ENCODE measurements at places on chromosomes 16 and 17.

- no peaks in the 10 kb centered on the region for H3K4me1 ChIP-seq
- no peak overlapping the region for H3K4me3 ChIP-seq
- H3K27ac ChIP-seq, result no peak overlapping the region
- DNase-seq, result no peak
- H3K36me3 ChIP-seq, result peaks cover 6% of the 10 kb centered on the region
Observed at GRCh38 chr16:3377917-3378316, 22.2 kb downstream of the OR2C1 start.

DNA sequence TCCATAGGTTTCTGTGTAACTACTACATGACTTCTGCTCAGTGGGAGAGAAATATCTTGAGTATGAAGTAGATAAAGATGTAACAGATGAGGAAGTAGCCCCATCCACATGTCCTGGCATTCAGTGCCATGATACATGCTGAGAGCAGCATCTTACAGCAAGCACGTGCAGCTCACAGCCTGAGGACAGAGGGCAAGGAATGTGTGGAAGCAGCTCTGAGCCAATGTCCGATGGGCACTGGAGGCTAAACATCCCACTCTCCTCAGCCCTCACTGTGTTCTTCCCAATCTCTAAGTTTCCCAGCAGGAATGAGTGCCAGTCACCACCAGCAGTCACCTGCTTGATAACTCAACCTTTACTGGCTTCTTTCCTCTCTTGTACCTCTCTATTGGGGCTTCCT, 40.4 kb downstream of the CFDP1 start:
- peaks cover 30% of the 10 kb centered on the region for H3K36me3 ChIP-seq
- H3K4me3 ChIP-seq, result no peak overlapping the region
- no peak for DNase-seq
- no peaks in the 10 kb centered on the region for H3K4me1 ChIP-seq
- H3K27ac ChIP-seq, result no peak overlapping the region

DNA sequence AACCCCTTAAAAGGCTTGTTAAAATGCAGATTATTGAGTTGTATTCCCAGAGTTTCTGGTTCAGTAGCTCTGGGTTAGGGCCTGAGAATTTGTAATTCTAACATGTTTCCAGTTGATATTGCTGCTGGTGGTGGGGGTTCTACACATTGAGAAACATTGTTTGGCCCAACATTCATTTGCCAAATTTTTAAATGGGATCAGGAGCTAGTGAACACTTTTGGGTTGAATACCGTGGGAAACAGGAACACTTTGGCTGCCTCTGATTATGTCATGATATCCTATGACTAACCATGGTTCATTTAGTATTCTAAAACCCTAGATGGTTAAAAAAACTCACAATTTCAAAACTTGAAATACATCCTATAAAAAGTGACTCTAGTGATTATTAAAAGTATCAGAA, 89.3 kb downstream of the RPGRIP1L start:
- H3K4me3 ChIP-seq, result no peak overlapping the region
- no peak for DNase-seq
- H3K4me1 ChIP-seq, result no peaks in the 10 kb centered on the region
- H3K36me3 ChIP-seq, result no peaks in the 10 kb centered on the region
- no peaks in the 10 kb centered on the region for H3K27me3 ChIP-seq
- no peak overlapping the region for H3K27ac ChIP-seq

DNA sequence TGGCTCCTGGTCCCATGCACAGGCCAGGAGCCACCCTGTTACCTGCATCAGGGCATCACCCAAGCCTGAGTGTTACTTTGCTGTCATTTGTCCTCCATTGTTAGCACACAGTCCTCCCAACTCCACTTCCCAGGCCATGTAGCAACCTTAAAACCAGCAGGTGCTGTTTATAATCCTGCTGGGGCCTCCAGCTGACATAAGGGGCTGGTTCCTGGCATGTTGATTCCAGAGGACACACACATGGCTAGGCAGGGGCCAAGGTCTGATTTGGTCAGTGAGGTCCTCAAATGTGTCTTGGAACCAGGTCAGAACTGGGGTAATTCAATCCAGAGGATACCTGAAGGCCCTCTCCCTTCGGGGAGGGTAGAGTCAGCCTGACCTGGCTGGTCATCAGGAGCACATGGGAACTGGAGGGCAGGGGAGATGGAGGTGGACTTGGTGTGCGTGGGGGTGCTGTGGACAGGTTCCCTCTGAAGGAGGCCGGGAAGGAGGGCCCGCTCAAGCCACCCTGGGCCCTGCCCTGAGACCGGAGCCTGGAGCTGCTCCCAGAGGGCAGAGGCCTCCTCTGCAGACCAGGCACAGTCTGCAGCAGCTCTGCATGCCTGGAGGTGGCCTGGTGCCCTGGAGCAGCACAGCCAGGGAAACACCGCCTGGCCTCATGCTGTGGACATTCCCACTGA, 6.6 kb downstream of the ADORA2B start:
- no peaks in the 10 kb centered on the region for H3K36me3 ChIP-seq
- H3K4me1 ChIP-seq, result no peaks in the 10 kb centered on the region
- H3K27me3 ChIP-seq, result peaks cover 6% of the 10 kb centered on the region
- no peak overlapping the region for H3K27ac ChIP-seq
- H3K4me3 ChIP-seq, result no peak overlapping the region

GRCh38 chr17:77569846-77570564, 388.5 kb upstream of the TNRC6C start:
- no peaks in the 10 kb centered on the region for H3K36me3 ChIP-seq
- H3K27ac ChIP-seq, result no peak overlapping the region
- peaks cover 65% of the 10 kb centered on the region for H3K27me3 ChIP-seq
- H3K4me1 ChIP-seq, result peaks cover 8% of the 10 kb centered on the region
- DNase-seq, result no peak

DNA sequence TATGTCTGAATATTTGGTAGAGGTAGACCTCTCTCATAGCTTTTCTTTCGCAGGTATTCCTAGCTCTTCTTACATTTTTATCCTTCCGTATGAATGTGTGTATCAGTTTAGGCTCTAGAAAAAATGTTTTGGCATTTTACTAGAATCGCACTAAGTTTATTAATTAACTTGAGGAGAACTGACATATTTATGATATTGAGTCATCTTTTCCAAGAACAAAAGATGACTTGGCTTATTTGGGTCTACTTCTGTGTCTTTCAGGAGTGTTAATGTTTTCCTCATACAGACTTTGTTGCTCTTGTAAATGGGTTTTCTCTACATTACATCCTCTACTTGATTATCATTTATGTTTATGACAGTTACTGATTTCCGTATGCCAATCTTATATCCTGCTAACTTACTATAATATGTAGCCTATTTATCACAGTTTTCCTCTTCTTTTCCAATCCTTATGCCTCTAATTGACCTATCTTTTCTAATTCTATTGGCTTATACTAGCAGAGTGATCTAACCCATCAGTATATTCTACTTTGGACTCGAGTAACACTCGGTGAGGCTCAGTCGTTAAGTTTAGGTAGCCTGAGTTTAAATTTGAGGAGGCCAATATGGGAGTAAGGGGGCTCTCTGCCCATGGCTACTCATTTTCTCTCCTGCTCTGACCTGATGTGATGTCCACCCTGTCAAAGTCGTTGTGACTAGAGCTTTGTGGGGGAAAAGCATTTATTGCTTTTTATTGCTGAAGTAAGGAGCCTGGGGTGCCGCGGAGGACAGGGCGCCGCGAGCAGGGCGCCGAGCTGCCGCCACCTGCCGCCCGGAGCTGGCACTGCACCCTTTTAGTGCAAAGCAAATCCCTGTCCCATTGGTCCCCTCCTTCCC, 20.0 kb downstream of the ST6GALNAC1 start:
- H3K4me1 ChIP-seq, result no peaks in the 10 kb centered on the region
- H3K27me3 ChIP-seq, result peaks cover 25% of the 10 kb centered on the region
- peak; percentile 62 for DNase-seq
- no peak overlapping the region for H3K27ac ChIP-seq
- H3K36me3 ChIP-seq, result no peaks in the 10 kb centered on the region

GRCh38 chr16:26952411-26952810, 114.3 kb upstream of the C16orf82 start:
- no peaks in the 10 kb centered on the region for H3K4me1 ChIP-seq
- H3K27me3 ChIP-seq, result peaks cover 14% of the 10 kb centered on the region
- no peak for DNase-seq
- no peak overlapping the region for H3K27ac ChIP-seq

DNA sequence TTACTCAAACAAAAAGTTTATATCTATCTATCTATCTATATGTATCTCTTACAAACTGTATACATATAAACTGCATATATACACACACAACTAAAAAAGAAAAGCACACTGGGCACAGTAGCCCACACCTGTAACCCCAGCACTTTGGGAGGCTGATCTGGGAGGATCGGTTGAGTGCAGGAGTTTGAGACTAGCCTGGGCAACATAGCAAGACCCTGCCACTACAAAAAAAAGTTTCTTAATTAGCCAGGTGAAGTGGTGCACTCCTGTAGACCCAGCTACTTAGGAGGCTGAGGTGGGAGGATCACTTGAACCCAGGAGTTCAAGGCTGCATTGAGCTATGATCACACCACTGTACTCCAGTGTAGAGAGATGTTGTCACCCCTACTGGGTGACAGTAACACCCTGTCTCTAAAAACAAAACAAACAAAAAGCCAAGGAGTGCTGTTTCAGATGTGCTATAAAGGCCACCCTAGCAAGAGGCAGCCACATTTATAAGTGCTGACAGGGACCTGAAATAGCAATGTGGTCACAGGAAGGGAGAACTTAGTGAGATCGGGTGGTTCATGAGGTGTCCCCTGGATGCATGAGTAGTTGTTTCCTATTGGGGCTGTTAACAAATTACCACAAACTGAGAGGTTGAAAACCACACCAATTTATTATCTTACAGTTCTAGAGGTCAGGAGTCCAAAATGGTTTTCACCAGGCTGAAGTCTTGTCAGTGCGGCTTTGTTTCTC, 4.8 kb downstream of the CD2BP2 start:
- H3K4me1 ChIP-seq, result peaks cover 56% of the 10 kb centered on the region
- peak overlapping the region; percentile 23 for H3K4me3 ChIP-seq
- H3K36me3 ChIP-seq, result peaks cover 34% of the 10 kb centered on the region
- H3K27me3 ChIP-seq, result no peaks in the 10 kb centered on the region
- no peak for DNase-seq
- H3K27ac ChIP-seq, result peak overlapping the region; percentile 77

GRCh38 chr16:57319646-57320045, 35.2 kb upstream of the PLLP start:
- DNase-seq, result no peak

- DNase-seq, result no peak
- no peaks in the 10 kb centered on the region for H3K4me1 ChIP-seq
- H3K27ac ChIP-seq, result no peak overlapping the region
- no peak overlapping the region for H3K4me3 ChIP-seq
- peaks cover 9% of the 10 kb centered on the region for H3K36me3 ChIP-seq
Observed at GRCh38 chr16:554640-555365, 5.4 kb upstream of the PRR35 start.

- H3K4me1 ChIP-seq, result peaks cover 51% of the 10 kb centered on the region
- H3K27ac ChIP-seq, result peak overlapping the region; percentile 2
- H3K36me3 ChIP-seq, result peaks cover under 1% of the 10 kb centered on the region
- DNase-seq, result no peak
- no peaks in the 10 kb centered on the region for H3K27me3 ChIP-seq
Observed at GRCh38 chr17:32555611-32556310, 69.0 kb downstream of the CDK5R1 start.

DNA sequence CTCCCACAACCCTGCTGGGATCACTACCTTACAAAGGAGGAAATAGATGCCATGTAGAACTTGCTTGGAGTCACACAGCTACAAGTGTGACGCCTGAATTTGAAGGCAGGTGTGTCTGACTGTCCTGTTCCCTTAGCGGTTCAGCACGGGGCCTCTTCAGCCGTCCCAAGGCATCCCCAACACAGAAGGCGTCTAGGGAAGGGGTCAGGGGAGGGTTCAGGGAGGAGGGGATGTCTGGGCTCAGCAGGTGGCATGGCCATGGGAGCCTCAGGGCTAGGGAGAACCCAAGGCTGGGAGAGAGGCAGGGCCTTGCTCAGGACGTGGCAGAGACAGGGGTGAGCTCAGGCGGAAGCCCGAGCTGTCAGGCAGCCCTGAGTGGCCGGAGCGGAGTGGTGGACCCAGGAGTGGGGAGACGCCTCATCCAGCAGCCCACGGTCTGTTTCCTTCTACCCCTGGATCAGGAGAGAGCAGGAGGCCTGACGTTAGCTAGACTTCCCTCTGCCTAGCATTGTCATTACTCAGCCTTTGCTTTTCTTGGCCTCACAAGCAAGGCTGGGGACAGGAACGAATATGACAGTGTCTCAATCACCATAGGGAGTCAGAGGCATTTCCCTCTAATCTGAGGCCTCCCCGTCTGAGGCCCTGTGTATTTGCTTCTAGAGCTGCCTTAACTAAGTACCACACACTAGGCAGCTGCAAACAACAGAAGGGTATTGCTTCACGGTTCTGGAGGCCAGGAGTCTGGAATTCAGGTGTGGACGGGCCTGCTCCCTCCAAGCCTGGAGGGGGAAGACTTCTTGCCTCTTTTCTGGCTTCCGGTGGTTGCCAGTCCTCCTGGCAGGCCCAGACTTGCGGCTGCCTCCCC, 31.3 kb upstream of the ANKRD40CL start:
- no peaks in the 10 kb centered on the region for H3K4me1 ChIP-seq
- no peaks in the 10 kb centered on the region for H3K36me3 ChIP-seq
- no peak overlapping the region for H3K27ac ChIP-seq
- H3K4me3 ChIP-seq, result no peak overlapping the region
- DNase-seq, result no peak
- no peaks in the 10 kb centered on the region for H3K27me3 ChIP-seq

DNA sequence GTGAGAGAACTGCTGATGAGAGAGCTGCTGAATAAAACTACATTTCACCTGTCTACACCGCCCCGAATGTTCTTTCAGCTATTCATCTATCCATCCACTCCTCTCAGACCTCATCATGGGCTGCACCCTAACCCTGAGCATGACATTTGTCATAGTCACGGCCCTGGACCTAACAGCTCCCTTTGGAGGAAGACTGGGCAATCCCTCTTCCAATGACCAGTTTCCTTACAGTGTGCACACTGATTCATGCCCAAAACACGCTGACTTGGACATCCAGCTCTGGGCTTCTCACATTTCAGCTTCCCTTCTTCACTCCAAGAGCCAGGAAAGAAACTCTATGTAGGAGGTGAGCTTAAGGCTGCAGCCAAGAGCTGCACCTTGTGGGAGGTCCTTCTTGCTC, 41.8 kb upstream of the ARL4D start:
- no peak overlapping the region for H3K27ac ChIP-seq
- DNase-seq, result no peak
- peaks cover 28% of the 10 kb centered on the region for H3K36me3 ChIP-seq
- no peak overlapping the region for H3K4me3 ChIP-seq

DNA sequence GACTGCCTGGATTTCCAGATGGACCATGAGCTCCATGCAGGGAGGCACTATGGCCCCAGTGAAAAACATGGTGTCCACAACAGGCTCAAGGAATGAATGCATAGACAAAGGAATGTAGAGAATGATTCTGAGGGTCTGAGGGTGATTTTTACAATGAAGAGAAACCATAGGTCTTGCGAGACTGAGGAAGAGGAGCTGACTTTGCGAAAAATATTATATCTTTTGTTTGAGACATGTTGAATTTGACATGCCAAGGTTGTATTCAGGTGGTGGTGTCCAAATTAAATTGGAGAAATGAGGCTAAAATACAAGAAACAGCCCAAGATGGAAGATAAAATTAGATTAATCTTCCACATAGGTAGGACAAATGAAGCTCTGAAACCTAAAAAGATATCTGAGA, 12.7 kb downstream of the HSD17B2 start:
- no peak overlapping the region for H3K27ac ChIP-seq
- peaks cover 45% of the 10 kb centered on the region for H3K27me3 ChIP-seq
- DNase-seq, result no peak
- no peak overlapping the region for H3K4me3 ChIP-seq
- H3K36me3 ChIP-seq, result no peaks in the 10 kb centered on the region

GRCh38 chr16:81315271-81316175, 761 bp downstream of the GAN start:
- H3K27me3 ChIP-seq, result no peaks in the 10 kb centered on the region
- peaks cover 58% of the 10 kb centered on the region for H3K4me1 ChIP-seq
- H3K27ac ChIP-seq, result peak overlapping the region; percentile 98

- DNase-seq, result no peak
- H3K36me3 ChIP-seq, result peaks cover 11% of the 10 kb centered on the region
- no peaks in the 10 kb centered on the region for H3K27me3 ChIP-seq
Observed at GRCh38 chr16:25269879-25270278, 12.2 kb upstream of the ZKSCAN2 start.

Measured in central memory CD8-positive, alpha-beta T cell (primary cell).